Right lung (tissue), 10 donors: ENCODE measurements at places on chromosomes 12 and 14. TPM values are rescaled to one million over a fixed set of nuclear protein-coding genes. Genes with fewer than 3 reads are reported as not detected.

Gene GPATCH2L
- polyA plus RNA-seq: 46.5 TPM

Gene ARHGDIB
- 77.4 TPM for polyA plus RNA-seq

Gene DHRS2
- 0.39 TPM for polyA plus RNA-seq

Gene ATF1
- polyA plus RNA-seq: 50.9 TPM

Gene KCNK10
- 0.22 TPM for polyA plus RNA-seq

Gene PLEKHA5
- 36.4 TPM for polyA plus RNA-seq

Gene LARP4
- polyA plus RNA-seq: 21.1 TPM

Gene TSPAN11
- 17.3 TPM for polyA plus RNA-seq

Gene GOLGA3
- 27.9 TPM for polyA plus RNA-seq
